ENCODE measurements at places on chromosomes 12 and 14.
A peak's percentile ranks its signal among the peaks of the same experiment; 100 is the strongest.

GRCh38 chr12:98533723-98534251 lies 18.4 kb downstream of the TMPO start:
- no peak for DNase-seq

- DNase-seq = no peak
Measured at GRCh38 chr14:57136669-57137328, 131.9 kb downstream of the EXOC5 start.

DNA sequence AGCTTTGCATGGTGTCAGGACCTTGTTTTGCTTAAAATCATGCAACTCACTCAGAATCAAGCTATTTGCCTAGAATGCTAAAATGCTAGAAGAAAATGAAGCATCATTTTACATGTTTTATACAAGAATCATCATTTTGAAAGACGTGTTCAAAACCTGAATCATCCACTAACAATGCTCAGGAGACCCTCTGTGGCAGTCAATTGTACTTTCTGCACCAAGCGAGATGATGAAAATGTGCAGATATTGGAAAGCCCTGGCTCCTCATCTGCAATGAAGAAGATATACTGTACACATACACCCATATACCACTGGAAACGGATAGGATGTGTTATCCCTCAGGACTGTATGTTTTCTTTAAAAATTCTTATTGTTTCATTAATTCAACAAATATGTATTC lies 92.7 kb downstream of the DYRK2 start:
- DNase-seq = peak; percentile 26

DNA sequence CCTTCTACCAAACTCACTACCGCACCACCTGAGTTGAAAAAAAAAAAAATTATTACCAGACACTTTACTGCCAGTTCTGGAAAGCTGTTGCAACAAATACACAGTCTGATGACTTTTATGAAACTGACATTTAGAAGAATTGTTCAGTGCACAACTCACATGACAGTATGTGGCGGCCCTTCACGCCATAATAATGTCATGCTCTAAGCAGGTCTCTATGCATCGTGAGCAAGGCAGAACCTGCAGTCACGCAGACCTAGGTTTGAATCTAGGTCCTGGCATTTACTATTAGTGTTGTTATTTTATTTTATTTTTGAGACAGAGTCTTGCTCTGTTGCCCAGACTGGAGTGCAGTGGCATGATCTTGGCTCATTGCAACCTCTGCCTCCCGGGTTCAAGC lies 8.1 kb downstream of the MYL2 start:
- no peak for DNase-seq

DNA sequence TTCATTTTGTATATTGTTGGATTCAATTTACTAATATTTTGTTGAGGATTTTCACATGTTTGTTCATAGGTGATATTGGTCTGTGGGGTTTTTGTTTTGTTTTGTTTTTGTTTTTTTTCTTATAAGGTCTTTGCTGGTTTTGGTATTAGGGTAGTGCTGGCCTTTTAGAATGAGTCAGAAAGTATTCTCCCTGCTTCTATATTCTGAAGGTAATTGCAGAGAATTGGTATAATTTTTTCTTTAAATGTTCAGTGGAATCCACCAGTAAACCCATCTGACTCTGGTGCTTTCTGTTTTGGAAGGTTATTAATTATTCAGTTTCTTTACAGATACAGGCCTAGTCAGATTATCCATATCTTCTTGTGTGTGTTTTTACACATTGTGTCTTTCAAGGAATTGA lies 8.9 kb downstream of the TOGARAM1 start:
- no peak for DNase-seq

GRCh38 chr12:90959538-90960139 lies 4.7 kb upstream of the CCER1 start:
- peak; percentile 62 for DNase-seq

DNA sequence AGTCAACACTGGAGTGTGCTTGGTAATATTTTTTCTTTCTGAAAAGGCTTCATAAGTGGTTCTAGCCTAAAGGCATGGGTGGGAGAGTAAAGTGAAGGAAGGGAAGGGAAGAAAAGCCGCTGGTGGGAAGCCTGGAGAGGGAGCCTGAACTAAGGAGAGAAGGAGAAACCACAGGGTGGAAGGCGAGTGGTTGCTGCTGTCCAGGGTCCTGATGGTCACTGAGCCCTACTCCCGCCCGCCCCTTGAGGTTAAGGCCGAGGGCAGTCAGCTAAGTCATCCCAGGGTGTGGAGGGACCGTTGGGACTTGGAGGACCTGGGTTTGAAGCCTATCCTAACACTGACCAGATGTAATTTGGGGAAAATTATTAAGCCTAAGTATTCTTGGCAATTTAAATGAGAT lies 189.1 kb downstream of the PIWIL1 start:
- no peak for DNase-seq

DNA sequence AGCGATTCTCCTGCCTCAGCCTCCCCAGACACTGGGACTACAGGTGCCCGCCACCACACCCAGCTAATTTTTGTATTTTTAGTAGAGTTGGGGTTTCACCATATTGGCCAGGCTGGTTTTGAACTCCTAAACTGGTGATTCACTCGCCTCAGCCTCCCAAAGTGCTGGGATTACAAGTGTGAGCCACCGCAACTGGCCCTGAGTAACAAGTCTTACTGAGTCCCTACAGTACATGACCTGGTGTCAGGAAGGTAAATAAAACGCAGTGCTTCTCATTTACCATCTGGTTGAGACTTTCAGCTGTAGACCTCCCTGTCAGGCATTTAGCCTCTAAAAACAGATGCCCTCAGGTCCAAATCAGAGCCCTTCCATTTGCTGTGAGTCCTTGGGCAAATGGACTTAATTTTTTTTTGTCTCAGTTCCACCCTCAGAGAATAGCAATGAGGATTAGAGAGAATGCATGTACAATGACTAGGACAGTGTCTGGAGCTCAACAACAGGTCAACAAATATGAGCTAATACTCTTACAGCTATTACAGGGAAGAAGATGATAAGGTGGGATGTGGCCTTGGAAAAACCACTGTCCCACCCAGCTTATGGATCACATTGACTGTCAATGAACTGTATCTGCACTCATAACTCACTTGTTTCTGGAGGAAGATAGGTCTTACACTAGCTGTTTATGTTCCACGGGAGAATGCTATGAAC lies 70.5 kb downstream of the PHLDA1 start:
- DNase-seq = no peak

All from fibroblast of mammary gland (primary cell).